ENCODE measurements at places on chromosomes 13 and 19.

GRCh38 chr19:34430738-34431625, 2.8 kb downstream of the UBA2 start:
- DNase-seq = no peak

DNA sequence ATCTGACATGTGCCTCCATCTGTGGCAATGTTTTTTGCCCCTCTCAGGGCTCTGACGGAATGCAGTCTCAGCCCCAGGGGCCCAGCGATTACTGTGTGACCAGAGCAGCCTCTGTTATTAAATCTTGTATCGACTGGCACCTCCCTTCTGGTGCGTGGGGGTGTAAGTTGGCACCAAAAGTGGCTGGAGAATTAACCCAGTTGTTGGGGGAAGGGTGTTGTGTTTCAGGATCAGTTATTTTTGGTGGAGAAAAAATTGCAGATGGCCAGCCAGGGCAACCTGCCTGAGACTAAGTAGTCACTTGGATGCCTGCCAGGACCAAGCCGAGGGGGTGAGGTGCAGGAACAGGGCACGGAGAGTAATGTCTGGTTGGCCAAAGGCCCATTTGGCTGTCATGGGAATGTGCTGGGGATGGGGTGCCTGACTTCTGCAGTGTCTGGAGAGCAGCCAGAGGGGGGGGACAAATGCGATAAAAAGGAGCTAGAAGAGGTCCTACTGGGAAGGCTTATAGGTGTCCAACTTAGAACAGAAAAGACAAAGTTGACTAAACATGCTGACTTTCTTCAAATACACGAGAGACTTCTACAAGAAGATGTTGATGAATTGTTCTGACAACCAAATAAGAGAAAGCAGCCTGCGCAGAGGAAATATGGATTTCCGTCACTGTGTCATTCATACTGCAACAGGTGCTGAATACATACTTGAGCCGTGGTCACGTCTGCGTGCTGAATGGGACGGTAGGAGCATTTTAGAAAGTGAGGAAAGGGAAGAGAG, 69.8 kb downstream of the SIAH3 start:
- no peak for DNase-seq

GRCh38 chr13:99282264-99283231, 24.4 kb upstream of the GPR18 start:
- no peak for DNase-seq

DNA sequence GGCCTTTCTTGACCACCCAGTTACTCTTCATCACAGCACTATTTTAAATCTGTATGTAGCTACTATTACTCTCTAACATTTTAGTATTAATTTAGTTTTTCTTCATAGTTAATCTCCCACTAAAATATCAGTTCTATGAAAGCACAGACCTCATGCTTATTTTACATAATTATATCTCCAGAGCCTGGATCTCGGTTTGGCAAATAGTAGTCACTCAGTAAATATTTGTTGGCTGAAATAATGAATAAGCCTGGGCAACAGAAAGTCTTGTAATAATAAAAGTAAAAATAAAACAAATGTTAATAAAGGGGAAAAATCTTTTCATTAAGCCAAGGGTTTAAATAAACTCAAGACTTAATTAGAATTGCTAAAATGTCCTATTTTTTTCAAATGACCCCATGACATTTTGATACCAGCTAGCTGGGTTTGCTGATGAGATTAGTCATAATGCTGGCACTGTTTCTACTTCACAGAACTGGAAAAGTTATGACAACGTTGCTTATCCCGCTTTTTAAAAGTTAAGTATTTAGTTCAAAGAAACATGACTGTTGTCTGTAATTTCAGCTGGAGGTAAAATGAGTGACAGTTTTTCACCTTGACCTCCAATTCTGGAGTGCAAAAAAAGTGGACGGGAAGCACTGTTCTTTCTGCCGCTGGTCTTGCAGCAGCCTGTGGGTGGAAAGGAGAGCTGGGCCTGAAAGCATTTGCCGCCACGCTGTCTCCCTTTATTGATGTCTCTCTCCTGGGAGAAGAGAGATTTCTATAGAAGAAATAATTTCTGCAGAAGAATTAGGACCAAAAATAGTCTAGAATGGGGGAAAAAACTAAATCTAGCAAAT, 85.2 kb upstream of the SPATA13 start:
- DNase-seq = no peak

- no peak for DNase-seq
These were observed 7.2 kb downstream of the WDR18 start for GRCh38 chr19:991174-991931.

GRCh38 chr13:112759827-112760226, 70.0 kb downstream of the ATP11A start:
- no peak for DNase-seq

- no peak for DNase-seq
These were observed 108.5 kb upstream of the C1QTNF9B start for GRCh38 chr13:24005755-24006281.

DNA sequence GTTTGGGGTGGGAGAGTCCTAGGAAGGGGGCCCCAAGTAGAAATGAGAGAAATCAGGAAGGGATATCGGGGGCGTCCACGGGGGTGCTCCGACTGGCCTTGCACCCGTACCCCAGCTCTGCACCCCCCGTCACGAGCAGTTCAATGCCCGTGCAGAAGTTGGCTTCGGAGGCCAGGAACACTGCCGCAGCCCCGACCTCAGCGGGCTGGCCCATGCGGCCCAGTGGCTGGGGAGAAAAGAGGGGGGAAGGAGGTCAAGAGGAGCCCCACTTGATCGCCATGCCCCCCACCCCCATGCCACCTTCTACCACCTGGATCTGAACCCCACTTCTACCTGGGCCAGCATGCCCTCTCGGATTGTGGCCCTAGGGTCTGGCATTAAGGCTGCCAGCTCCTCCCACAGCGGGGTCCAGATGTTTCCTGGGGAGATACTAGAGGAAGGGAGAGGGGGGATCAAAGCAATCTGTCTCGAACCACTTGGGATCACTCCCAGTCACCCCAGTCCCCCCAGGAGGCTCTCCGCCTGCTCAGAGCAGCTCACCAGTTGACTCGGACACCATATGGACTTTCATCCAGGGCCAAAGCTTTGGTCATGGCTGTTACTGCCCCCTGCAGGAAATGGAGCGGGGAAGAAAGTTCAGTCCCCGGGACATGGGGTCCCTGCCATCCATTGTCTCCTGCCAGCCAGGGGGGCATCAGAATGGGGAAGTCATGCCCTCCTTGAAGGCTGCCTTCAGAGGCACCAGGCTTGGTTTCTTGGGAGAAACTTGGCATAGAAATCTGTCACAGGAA, 2.5 kb upstream of the BCAT2 start:
- DNase-seq = no peak

- DNase-seq = no peak
These were observed 248.3 kb downstream of the TSHZ3 start for GRCh38 chr19:31100981-31101380.

GRCh38 chr19:7953060-7953459, 9.6 kb upstream of the TIMM44 start:
- no peak for DNase-seq

DNA sequence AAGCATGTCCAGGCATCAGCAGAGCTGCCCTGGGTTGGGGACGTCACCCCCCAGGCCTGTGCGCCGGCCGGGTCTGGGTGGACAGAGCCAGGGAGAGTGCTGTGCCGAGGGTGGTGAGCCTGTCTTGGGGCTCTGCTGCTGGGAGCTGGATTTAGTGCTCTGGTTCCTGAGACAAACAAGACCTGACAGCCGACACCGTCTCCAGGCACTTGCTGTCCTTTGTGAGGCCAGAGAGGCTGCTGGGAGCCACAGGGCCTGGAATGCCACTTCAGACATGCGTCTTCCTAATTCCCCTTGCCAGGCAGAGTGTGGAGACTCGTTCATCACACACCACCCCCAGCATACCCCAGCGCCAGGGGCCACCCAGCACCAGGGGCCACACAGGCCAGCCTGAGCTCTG, 165.8 kb downstream of the KDM4B start:
- no peak for DNase-seq
